ENCODE measurements at places on chromosomes 4 and X.

- no peak for DNase-seq
These were observed 57.6 kb downstream of the TNIP2 start for GRCh38 chr4:2698504-2698903.

DNA sequence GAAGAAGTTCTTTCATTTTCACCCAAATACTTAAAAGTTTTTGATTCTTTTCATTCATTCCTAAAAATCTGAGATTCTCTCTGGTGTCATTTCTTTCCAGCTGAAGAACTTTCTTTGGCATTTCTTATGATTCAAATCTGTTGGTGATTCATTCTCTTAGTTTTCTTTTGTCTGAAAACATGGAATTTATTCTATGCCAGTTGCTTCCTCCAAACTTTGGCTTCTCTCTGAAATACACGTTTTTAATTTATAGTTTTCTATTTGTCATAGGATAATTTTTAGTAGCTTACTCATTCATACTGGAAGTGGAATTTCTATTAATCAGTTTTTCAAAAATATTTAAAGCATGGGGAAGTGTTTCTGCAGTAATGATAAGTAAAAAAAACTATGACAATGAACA lies 1012.0 kb downstream of the RPA4 start:
- no peak for DNase-seq

DNA sequence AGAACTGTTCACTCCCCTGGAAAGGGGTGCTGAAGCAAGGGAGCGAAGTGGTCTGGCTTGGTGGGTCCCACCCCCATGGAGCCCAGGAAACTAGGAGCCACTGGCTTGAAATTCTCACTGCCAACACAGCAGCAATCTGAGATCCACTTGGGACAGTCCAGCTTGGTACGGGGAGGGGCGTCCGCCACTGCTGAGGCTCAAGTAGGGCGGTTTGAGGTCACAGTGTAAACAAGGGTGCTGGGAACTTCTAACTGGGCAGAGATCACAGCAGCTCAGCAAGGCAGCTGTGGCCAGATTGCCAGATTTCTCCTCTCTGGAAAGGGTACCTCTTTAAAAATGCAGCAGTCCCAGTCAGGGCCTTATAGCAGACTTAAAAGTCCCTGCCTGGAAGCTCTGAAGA lies 53.9 kb upstream of the GALNTL6 start:
- no peak for DNase-seq

DNA sequence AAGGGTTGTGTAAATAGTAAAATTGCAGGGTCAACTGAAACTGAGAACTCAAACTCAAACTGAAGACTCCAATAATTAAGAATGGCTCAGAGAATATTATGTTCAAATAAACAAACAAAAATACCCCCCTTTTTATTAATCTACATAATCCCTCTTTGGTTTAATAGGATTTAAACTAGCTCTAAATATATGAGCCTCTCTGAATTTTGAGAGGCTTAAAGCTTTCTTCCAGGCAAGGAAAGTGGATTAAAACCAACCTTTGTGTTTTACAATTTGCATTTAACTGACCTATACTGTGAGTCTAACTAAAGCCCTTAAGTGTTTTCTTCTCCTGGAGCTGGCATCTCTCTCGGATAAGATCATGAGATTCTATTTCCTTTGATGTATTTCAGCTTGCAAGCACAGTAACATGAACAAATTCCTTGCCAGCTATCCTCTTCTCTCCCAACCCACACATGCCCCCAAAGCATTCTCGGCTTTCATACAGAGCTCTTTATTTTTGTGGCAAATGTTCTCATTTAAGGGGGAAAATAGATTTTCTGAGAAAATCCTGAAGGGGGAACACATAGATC lies 1310.8 kb upstream of the AGA start:
- DNase-seq, result no peak

DNA sequence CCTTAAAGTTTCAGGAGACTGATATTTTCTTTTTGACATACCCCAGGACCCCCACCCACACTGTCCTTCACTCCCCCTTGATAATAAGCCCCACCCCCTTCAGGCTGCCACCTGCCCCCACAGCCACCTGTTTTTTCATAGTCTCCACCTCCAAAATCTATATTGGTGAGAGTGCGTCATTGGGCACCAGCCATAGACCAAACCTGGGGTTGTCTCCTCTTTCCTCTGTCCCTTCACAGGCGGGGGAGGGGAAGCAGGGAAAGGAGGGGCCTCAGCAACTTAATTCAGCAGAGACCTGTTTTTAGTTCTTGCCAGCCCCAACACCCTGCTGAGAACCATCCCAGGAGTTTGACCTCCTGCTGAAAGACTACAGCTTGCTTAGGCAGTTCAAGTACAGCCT lies 1.1 kb downstream of the ARHGAP36 start:
- DNase-seq, result no peak

DNA sequence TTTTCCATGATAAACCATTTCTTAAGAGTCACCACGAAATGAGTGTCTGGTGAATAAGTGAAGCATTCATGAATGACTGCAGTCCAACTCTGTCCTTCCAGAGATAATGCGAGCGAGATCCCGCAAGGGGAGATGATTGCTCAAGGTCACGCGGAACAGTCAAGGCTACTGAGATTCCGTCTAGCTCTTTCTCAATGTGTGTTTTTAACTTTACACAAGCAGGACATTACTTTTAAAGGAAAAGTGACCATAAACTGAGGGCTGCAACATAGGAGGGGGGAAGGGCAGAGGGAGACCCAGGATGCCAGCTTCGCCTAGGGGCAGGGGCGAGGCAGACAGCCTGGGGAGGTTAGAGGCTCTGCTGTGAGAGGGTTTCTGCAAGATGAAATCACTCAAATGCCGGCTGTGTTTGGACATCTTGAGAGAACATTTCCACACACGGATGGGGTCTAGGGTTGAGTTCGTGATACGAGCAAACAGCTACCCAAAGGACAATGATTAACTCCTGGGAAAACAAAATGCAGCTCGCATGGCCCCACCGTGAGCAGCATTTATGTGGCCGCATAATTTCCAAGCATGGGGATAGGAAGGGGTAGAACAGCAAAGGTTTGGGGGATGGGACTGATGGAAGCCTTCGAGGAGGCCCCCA lies 23.8 kb upstream of the CCNQ start:
- DNase-seq, result no peak

DNA sequence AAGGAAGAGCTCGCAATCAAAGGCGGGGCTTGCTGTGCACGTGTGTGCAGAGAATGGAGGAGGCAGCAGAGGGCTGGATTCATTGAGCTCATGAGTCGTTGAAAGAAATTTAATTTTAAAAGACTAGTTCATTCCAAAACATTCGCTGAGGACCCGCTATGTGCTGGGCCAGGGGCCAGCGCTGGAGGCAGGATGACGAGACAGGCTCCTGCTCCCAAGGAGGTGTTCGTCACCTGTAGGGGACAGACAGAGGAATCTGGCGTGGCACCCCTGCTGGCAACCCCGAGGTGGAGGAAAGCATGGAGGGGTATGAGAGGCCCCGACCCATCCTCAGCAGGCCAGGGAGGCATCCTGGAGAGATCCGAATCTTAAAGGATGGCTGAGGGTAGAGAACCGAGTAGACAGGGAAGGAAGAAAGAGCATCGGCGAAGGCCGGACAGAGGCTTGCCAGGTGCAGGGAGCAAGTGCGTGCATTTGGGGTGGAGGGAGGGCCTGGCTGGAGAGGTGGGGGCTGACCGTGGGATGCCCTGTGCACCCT lies 96.4 kb downstream of the CPZ start:
- no peak for DNase-seq

DNA sequence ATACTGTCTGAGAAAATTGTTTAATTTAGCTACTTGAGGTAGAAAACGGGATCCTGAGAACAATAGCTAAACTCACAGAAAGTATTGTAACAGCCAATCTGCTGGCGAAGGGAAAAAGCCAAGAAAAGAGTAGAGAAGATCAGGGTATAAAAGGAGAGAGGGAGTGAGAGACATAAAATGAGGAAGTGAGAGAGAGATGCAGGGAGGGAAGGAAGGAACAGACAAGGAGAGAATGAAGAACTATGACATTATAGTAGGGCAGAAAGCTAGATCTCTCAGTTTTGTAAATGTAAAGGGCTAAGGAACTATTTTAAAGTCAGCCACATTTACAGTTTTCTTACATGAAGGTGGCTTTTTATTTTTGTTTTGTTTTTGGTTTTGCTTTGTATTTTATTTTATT lies 1.6 kb upstream of the GIMD1 start:
- no peak for DNase-seq

DNA sequence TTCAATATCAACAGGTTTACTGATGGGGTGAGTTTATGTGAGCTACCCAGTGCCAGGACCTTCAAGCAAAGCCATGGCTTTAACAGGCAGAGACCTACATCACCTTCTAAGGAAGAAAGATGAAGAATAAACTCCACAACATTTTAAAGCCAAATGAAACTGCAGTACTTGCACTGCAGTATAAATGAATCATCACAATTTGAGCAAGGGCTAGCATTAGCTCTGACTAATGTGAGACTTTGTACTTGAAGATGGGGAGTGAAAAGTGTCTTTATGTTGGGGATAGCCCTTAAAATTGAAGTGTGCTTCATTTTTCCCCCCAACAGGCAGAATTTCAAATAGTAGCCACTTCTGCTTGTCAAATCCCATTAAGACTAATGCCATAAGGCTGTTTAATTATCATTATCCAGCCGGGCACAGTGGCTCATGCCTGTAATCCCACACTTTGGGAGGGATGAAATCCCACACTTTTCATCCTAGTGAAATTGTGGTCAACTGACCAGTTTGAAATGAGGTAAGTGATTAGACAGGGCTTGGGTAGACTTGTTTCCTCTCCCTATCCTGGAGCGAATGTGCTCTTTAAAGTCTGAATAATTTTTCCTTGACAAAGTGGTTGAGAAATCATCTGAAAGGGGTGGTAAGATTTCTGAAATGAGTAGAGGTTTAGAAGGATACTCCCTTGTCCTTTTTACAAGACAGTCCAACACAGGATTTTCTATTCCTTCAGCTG lies 27.2 kb upstream of the GPR34 start:
- DNase-seq, result no peak

DNA sequence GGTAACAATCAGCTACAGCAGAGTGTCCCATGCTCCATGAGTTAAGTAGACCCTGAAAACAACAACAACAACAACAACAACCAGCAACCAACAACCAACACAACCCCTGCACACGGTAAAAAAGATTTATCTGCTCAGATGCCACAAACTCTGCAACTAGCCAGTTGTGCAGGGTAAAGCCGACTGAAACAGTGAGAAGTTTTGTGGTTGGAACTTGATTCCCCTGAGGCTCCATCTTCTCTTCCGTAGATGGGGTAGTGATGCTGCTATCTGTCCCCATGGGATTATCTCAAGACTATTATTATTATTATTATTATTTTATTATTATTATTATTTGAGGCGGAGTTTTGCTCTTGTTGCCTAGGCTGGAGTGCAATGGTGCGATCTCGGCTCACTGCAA lies 50.6 kb upstream of the RAPGEF2 start:
- no peak for DNase-seq

DNA sequence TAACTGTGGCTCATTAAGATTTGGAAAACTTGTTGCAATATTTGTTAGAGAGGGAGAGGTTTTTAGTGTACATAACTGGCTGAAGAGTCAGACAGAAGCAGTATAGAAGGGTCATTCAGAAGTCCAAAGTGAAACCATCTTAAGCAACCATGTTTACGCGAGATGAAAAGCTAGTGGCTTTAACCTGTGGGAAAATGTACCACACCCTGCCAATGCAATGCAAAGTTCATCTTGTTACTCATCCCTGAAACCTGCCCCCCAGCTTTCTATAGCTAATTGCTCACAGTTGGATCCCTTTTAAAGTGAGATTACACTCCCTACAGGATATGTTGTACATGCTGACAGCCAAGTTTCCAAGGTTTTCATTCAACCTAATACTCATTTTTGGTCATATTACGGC lies 96.7 kb upstream of the RAPGEF2 start:
- DNase-seq, result no peak

DNA sequence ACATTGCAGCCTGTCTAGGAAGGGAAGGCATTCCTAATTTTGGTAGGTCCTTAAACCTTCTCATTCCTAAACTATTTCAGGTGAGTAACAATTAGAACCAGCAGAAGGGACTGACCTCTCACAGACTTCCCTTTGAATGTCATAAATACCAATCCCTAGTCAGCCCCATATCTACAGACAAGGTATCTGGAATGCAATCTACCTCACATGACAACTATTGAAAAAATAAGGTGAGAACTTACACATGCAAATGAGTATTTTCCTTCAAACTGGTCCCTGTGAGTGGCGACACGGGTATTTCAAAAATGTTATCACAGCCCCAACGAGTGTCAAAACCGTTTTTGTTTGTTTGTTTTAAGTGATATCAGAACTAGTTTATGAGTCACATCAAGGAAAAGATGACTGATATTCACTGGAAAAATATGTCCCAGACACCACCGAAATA lies 102.4 kb upstream of the VCX2 start:
- DNase-seq, result no peak

DNA sequence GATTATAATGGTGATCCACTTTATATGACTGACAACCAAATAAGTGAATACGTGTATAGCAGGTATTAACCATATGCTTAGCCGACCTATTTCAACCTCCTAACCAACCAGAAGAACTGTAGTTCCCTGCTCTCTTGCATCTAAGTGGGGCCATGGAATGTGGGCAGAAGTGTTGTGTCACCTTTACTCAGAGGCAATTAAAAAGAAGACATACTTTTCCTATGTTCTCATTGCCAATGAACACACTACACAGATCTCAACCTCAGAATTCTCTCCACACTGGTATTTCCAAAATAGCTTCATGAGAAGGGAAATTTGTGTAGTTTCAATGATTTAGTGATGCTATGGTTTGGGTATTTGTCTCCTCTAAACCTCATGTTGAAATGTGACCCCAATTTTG lies 3.2 kb upstream of the NFKB1 start:
- no peak for DNase-seq

DNA sequence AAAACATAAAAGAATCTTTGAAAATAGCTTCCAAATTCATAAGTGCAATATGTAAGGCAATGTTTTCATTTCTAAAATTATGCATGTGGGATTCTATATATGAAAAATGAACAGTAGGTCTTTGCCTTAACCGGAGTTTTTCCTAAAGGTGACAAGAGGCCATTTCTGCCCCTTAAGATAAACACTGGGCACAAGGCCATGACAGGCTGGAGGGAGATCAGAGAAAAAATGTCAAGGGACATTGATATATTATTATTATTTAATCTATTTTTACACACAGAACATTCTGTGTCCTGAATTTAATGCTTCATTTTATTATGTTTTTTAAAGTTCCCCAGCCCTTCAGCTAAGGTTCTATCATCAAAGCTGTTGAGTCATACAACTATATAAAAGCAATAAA lies 118.8 kb downstream of the CHM start:
- no peak for DNase-seq

- DNase-seq, result no peak
These were observed 2.6 kb downstream of the ARHGAP10 start for GRCh38 chr4:147734496-147734895.

DNA sequence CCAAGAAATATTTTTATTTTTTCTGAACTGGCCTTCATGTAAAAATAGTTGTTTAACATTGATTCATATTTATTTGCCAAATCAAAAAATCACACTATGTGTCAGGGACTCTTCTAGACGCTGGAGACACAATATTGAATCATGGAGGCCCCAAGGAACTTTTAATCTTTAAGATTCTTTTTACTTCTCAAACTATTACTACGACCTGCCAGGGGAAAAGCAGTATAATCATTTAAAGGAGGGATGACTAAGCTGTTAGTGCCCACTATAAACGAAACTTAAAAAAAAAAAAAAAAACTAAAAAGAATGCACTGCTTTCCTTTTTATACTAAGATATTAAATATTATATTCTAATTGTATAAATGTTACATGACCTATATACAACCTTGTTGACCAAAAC lies 84.7 kb downstream of the PPA2 start:
- no peak for DNase-seq

GRCh38 chr4:5785806-5786680 lies 75.0 kb downstream of the EVC start:
- no peak for DNase-seq

- DNase-seq, result no peak
These were observed 258.6 kb downstream of the TEX13A start for GRCh38 chrX:104961926-104962325.
